ENCODE measurements at places on chromosomes 2 and 18.

DNA sequence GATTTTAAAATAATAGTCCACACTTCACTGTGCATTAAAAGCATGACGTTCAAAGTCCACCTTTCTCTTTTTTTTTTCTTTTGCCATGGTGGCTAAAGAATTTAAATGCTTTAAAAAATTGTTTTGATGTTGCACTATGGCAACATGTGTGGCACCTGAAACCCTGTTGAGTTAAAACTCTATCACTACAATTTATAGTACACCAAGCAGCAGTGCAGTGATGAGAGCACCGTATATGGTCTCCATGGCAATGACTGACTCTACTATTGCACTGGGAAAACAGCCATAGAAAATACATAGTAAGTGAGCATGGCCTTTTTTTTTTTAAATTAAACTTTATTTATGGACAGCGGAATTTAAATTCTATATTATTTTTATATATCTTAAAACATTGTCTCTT lies 298.8 kb downstream of the FIGN start:
- no peak for DNase-seq

GRCh38 chr2:8334866-8335325 lies 347.0 kb upstream of the ID2 start:
- no peak for DNase-seq

DNA sequence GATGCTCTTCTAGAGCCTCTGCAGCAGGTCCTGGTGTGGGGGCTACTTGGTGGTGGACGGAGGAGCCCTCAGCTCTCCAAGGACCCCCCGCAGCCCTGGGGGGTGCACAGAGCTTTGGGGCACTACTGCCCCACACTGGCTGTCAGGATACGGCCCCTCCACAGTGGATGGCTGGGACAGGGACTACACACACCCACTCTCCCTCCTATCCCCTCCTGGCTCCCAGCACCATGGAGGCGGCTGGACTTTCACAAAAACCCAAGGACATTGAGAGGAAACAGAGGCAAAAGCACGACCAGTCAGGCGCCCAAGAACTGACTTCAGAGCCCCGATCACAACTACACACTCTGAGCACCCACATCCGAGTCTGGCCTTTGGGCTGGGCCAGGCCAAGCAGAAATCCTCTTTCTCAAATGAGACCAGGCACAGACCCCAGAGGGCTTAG lies 12.6 kb downstream of the GPR35 start:
- DNase-seq, result no peak

DNA sequence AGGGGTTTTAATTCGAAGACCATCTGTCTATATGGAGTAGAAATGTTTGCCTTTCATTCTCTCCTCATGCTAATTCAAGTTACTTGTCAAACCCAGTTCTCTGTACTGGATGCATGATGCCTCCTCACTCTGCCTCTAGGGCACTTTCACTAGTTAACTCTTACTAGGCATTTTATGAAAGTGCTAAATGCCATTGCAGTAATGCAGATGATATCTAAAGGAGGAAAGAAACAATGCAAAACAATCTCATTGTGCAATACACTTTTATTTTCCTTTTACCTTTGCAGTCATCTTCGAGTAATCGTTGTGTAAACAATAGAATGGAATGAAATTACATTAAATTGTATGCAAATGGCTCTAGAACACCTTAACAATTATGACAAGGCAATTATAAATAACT lies 293.6 kb downstream of the STK39 start:
- DNase-seq, result peak; percentile 61

DNA sequence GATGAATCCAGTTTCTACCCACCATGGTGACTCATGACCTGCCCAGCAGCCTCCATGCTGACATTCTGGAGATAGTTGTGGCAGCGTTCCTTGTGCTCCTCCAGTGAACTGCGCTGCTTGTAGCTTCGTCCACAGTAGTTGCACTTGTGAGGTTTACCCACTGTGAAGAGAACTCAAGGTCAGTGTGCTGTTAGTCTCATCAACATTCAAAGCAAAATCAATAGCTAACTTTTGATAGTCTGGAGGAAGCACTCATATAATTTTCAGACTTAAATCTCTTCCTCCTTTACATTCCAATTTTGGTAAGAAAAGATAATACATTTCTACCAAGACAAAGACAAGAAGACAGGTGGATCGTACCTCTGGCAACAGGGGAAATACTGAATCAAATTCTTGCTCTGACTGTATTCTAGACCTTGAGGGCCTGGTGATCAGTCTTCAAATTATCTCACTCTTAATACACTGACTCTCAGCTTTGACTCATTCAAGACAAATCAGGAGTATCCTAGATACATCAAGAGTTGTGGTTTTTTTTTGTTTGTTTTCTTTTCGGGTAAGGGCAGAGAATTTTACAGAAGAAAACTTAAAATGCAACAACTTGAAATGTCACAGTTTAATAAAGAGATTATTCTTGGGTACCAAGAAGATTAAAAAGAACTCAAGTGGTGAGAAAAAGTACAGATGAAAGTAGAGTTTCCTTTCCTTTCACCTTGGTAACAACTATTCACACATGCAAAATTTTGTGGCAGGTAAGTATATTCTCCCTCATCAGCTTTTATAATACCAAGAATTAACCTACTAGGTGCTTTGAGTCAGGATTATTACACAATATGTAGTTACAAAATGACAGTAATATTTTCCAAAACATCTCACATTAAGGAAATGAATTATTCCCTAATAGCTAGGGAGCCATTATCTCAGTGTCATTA lies 129.2 kb downstream of the IKZF2 start:
- DNase-seq, result peak; percentile 37

GRCh38 chr2:241671457-241672240 lies 15.0 kb downstream of the DTYMK start:
- DNase-seq, result no peak

- no peak for DNase-seq
These were observed 34.4 kb downstream of the NCL start for GRCh38 chr2:231429901-231430300.

DNA sequence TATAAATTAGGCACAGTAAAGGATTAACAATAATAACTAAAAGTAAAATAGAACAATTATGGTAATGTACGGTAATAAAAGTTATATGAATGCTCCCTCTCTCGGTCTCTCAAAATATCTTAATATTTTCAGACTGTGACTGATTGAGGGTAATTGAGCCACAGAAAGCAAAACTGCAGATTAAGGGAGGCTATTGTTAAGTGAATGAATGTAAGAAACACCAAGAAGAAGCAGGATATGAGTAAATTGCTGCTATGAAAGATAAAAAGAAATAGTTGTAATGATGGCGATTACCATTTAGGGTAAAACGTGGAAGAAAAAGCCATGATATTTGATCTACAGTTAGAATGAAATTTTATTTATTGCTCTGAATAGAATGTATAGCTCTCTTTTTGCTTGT lies 24.1 kb downstream of the GULP1 start:
- DNase-seq, result no peak
